Activated CD4-positive, alpha-beta T cell treated with anti-CD3 and anti-CD28 coated beads for 4 hours (primary cell): ENCODE measurements at places on chromosomes 6 and 20.

DNA sequence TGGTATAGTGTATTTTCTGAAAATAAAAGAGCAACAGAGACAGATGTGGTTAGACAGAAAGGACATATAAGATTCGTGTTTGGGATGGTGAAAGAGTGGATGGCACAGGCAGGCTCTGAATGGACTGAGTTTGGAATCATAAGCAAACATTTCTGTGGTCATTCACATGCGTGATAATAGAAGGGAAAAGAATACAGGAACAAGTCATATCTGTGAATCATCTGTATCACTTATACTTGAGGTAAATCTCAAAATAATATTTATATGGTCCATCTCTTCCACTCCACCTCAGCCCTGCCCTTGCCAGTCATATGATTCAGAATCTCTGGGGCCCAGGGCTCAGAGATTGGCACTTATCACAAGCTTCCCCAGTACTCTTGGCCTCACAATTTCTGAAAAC lies 535.1 kb downstream of the BCKDHB start:
- DNase-seq: no peak

GRCh38 chr6:163828038-163828795 lies 413.7 kb downstream of the QKI start:
- no peak for DNase-seq

DNA sequence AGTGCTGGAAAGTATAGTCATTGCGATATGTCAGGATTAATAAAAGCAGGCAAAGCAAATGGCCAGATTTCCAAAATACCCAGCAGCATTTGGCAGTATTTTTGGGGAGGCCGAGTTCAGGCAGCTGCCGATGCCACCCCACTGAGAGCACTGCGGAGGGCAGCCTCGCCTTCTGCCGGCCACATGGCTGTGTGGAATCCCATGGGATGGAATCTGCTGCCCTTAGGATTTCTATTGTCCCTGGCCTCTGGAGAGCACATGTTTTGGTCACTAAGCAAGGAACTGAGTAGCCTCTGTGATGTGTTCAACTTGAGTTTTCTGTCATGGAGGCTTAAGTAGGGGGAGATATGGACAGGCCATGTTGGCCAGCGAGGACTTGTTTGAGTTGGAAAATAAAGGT lies 123.0 kb downstream of the FARS2 start:
- DNase-seq: no peak

DNA sequence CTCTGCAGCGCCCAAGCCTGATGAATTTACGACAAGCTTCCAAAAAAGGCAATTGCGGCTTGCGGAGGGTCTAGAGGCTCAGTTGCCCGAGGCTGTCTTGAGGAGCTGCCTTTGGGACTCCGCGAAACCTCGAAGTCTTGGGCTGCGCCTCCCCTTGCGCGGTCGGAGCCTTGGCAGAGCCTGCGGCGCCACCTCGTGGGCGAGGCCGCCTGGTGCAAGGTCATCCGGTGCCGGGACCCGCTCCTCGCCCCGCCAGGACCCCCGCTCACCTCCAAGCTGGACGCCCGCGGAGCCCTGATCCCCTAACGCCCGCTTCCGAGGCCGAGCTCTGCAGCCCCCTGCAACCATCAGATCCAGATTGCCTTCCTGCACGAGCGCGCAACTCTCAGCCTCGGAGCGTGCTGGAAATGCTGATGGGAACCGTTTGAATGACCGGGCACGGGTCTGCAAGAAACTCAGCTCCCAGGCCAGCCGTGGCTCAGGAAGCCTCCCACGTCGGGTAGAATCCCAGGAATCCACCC lies 14.9 kb upstream of the FAM210B start:
- DNase-seq: no peak

- no peak for DNase-seq
These were observed 8.2 kb upstream of the TBX18 start for GRCh38 chr6:84772428-84773132.

DNA sequence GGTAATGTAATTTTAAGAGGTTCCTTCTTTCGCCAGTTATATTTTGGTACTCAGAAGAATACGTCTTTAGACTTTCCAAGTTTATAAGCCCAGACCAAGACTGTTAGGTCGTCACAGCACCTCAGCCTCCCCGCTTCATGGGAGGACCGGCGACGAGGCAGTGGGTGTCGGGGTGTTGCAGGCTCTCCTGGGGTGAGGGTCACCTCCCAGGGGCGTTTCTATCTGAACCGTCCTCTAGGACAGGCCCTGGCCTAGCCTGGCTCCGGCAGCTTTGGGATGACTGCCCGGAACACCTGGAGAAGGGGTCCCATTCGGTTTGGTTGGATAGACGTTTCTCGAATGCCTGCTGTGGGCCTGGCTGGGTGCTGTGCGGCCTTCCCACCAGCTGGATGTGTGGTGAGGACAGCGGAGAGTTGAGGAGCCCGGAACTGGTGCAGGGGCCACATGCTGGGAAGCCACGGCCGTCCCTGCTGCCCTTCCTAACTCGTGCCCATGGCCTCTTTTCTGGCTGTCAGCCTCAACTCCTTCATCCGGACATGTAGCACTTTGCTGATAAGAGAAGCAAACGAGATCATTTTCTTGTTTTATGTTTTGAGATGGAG lies 1.1 kb downstream of the OSBPL2 start:
- no peak for DNase-seq

- no peak for DNase-seq
These were observed 42.8 kb upstream of the MRPS10 start for GRCh38 chr6:42260396-42260888.

- no peak for DNase-seq
These were observed 118.9 kb upstream of the CEP85L start for GRCh38 chr6:118770112-118770788.

- DNase-seq: no peak
These were observed 309.3 kb downstream of the HDGFL1 start for GRCh38 chr6:22878706-22879105.

- no peak for DNase-seq
These were observed 90.8 kb downstream of the DACT2 start for GRCh38 chr6:168228676-168229367.

DNA sequence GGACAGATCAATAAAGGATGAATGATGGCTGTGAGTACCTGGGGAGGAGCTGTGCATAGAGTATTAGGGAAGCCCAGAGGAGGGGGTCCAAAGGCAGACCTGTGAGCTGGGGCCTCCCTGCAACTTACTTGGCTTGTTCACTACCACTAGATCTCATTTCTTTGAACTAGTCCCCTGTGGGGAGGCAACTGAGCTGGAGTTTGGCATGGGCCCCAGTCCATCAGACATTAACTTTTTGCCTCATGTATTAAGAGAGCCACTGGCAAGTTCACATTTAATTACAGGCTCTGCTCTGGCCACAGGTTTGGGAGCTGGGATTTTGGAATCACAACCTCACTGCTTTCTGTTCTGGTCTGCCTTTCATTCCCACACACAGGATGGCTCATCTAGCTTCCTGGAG lies 254.1 kb downstream of the PRL start:
- DNase-seq: no peak

DNA sequence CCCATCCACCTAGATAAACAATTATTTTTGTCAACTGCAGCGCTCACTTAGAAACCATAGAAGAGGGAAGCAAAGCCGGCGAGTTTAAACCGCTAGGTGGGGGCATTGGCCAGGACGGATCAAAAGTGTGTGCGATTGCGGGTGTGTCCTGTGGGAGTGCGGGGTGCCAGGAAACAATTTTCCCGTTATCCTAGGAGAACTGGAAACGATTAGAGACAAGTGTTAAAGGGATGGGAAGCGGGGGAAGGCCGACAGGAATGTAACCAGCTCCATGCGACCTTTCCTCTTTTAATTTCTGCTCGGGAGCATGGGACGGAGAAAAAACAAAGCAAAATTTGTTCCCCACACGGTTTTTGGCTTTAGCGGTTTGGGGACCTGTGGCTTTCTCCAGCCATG lies 2.8 kb upstream of the HTR1B start:
- no peak for DNase-seq

DNA sequence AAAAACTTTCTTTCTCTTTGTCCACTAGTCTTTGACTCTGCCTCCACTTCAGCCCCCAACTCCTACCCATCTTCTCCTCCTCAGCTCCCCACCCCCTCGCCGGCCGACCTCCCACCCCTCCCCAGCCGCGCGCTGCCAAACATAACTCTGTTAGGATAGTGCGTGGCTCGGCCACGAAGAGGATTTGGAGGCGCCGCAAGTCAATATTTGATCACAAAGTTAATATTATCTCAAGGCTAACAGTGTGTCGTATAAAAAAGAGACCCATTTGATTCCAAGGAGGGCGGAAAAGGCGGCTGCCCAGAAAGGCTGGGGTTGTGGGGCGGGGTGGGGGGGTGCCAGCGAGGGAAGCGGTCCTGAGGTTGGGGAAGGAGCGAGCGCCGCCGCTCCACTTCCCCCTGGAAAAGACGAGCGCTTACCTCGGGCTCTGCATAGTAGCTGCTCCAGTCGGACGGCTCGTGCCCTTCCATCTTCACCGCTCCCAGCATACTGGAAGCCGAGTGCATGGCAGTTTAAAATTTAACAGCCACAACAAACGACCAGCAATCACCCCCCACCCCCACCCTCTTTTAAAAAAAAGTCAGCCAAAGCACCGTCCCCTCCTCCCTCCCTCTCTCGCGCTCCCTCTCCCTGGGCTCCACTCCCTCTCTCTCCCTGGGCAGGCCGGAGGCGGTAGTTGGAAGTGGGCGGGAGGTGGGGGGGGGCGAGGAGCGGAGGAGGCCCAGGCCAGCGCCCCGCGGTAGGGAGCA lies 425 bp downstream of the FOXA2 start:
- DNase-seq: no peak

- no peak for DNase-seq
These were observed 15.5 kb downstream of the PPIL6 start for GRCh38 chr6:109424946-109425345.

GRCh38 chr6:134446218-134446848 lies 128.4 kb upstream of the SGK1 start:
- no peak for DNase-seq

DNA sequence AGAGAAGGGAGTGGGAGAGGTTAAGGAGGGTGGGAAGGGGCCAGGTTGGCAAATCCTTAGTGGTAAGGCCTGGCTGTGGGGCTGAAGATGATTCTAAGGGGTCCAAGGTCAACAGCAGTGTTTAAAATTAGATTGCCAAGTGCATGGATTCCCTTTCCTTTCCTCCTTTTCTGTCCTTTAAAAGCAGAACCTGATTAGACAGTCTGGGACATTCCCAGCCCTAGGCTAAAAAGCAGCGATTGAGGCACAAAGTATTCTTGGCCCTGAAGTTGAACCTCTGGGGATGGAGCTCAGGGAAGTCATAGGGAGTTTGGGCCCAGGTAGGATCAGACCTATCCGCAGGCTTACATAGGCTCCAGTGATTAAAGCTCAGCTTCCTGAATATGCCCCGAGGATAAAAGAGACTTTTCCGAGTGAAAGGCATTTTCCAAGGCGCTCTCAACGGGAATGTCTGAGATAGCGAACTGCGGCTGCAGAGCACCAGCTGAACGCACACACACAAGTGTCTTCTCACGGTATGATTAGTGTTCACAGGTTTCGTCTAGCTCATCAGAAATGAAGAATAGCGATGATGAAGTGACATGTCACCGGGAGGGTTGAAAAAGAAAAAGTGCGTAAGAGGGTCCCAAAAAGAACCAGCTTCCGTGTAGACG lies 787 bp upstream of the CARMIL1 start:
- no peak for DNase-seq

GRCh38 chr6:33112148-33112547 lies 36.4 kb downstream of the HLA-DPB1 start:
- DNase-seq: no peak

DNA sequence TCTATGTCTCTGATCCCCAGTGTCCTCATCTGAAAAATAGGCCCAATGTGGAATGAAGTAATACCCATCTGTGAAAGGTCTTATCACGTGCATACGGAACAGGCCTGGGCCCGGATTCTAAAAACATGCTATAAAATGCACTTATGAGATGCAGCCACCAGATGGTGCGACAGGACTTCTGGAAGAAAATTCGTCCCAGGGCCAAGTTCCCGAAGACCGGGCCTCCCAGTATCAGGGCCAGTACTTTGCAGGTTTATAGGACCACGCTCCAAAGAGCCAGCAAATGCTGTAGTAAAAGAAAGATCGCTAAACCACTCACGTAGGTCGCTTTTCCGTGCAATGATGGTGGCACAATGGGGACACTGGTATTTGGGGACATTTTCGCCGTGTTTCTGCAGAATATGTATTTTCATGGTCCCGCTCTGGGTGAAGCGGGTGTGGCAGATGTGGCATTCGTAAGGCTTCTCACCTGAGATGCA lies 10.6 kb downstream of the CTCFL start:
- DNase-seq: no peak

GRCh38 chr20:59010995-59011873 lies 4.2 kb upstream of the CTSZ start:
- DNase-seq: no peak

- DNase-seq: no peak
These were observed 38.2 kb downstream of the MYLIP start for GRCh38 chr6:16166871-16167608.

- no peak for DNase-seq
These were observed 52.2 kb downstream of the MARCKS start for GRCh38 chr6:113909224-113909856.

- no peak for DNase-seq
These were observed 131.9 kb downstream of the TRMT11 start for GRCh38 chr6:126118058-126118755.

DNA sequence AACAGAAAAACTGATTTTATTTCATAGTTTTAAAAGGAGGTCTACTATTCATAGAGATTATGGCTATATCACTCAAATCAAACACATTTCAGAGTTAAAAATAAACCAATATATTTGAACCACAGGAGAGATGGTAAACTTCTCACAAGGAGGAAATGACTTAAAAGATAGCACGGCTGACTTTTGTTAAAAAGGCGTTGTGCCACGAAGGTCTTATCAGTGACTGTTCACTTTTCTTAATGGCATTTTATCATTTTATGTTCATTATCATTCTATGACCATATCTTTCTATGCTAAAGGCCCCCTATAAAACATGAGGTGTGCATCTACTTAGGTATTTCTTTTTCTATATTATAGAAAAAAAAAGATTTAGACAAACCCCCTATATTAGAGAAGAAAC lies 19.6 kb downstream of the ELOVL4 start:
- no peak for DNase-seq
